A375 (cell line): ENCODE measurements at places on chromosomes 5 and 9. TPM values are rescaled to one million over a fixed set of nuclear protein-coding genes. Genes with fewer than 3 reads are reported as not detected.

The PCDHGA11 gene
- 0.30 and 0.96 TPM in 2 replicates for total RNA-seq

The ARL15 gene
- total RNA-seq = 11.9 and 15.6 TPM in 2 replicates

The CD180 gene
- not detected in 2 replicates for total RNA-seq

The PCDHB13 gene
- 2.4 and 2.9 TPM in 2 replicates for total RNA-seq

The C9orf153 gene
- total RNA-seq = not detected in 2 replicates

The NIPAL4 gene
- total RNA-seq = 0.19 and 0.42 TPM in 2 replicates

The WNK2 gene
- 0.98 and 1.5 TPM in 2 replicates for total RNA-seq

The SLC6A18 gene
- total RNA-seq = not detected in 2 replicates

The ENHO gene
- total RNA-seq = not detected in 2 replicates

The NME5 gene
- not detected in 2 replicates for total RNA-seq

The SEMA5A gene
- 0.08 and 0.13 TPM in 2 replicates for total RNA-seq

The ADCY2 gene
- 0.69 TPM in 1 of 2 replicates, not detected in the other for total RNA-seq

The TICAM2 gene
- 2.3 TPM in 2 replicates for total RNA-seq

The CDH9 gene
- 0.27 TPM in 1 of 2 replicates, not detected in the other for total RNA-seq

The C5 gene
- total RNA-seq = 0.38 and 1.0 TPM in 2 replicates

The TAF11L10 gene
- total RNA-seq = not detected in 2 replicates

The TAF11L6 gene
- total RNA-seq = not detected in 2 replicates

The SAPCD2 gene
- 26.8 and 28.7 TPM in 2 replicates for total RNA-seq

The LCNL1 gene
- not detected in 2 replicates for total RNA-seq

The TAF11L5 gene
- not detected in 2 replicates for total RNA-seq

The RASGEF1C gene
- total RNA-seq = 0.32 TPM in 1 of 2 replicates, not detected in the other

The NR4A3 gene
- 0.60 and 1.9 TPM in 2 replicates for total RNA-seq

The PCDHB4 gene
- total RNA-seq = 0.66 and 1.7 TPM in 2 replicates

The LRRC19 gene
- not detected in 2 replicates for total RNA-seq

The STPG3 gene
- not detected in 2 replicates for total RNA-seq

The NRG2 gene
- 8.5 and 8.9 TPM in 2 replicates for total RNA-seq

The CDC20B gene
- not detected in 2 replicates for total RNA-seq

The UGT3A1 gene
- not detected in 2 replicates for total RNA-seq

The PPP1R2B gene
- total RNA-seq = not detected in 2 replicates

The ADAMTS6 gene
- total RNA-seq = 3.1 and 3.2 TPM in 2 replicates

The ZFR gene
- total RNA-seq = 63.8 and 75.0 TPM in 2 replicates

The SHOC1 gene
- 0.08 TPM in 1 of 2 replicates, not detected in the other for total RNA-seq

The LHX6 gene
- total RNA-seq = 0.72 and 1.7 TPM in 2 replicates

The FGF10 gene
- not detected in 2 replicates for total RNA-seq

The PRRT1B gene
- total RNA-seq = not detected in 2 replicates
